Tibial nerve (tissue), 4 donors: ENCODE measurements at places on chromosomes 12 and 14. TPM values are rescaled to one million over a fixed set of nuclear protein-coding genes. Genes with fewer than 3 reads are reported as not detected.

GRCh38 chr12:39102474-39103209 lies 197.3 kb upstream of the CPNE8 start:
- DNase-seq: no peak

Gene CLEC2A
- not detected for total RNA-seq

Gene OLR1
- total RNA-seq: 1.8 TPM

GRCh38 chr14:106840258-106840657 lies 1313.9 kb downstream of the TMEM121 start:
- no peak for DNase-seq

GRCh38 chr12:52089491-52089890 lies 10.0 kb downstream of the SMIM41 start:
- DNase-seq: no peak

DNA sequence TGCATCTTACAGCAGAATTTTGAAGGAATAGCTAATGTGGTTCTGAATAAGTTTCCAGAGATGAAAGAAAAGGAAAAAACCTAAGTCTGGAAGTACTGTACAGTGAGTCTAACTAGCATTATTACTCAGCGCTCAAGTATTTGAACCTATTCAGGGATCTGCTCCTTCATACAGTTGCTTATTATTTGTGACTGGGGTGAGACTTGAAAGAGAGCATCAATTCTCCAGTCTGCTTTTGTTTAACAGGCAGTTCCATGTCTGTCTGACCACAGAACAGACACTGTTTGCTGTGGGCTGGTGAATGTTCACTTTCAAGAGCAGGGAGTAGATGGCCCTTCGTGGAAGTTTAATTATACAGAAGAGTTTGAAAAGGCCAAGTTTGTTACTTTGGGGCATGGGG lies 9.3 kb downstream of the ETV6 start:
- no peak for DNase-seq

Gene LYZ
- total RNA-seq: 53.7 TPM

Gene TAS2R19
- total RNA-seq: 10.8 TPM

DNA sequence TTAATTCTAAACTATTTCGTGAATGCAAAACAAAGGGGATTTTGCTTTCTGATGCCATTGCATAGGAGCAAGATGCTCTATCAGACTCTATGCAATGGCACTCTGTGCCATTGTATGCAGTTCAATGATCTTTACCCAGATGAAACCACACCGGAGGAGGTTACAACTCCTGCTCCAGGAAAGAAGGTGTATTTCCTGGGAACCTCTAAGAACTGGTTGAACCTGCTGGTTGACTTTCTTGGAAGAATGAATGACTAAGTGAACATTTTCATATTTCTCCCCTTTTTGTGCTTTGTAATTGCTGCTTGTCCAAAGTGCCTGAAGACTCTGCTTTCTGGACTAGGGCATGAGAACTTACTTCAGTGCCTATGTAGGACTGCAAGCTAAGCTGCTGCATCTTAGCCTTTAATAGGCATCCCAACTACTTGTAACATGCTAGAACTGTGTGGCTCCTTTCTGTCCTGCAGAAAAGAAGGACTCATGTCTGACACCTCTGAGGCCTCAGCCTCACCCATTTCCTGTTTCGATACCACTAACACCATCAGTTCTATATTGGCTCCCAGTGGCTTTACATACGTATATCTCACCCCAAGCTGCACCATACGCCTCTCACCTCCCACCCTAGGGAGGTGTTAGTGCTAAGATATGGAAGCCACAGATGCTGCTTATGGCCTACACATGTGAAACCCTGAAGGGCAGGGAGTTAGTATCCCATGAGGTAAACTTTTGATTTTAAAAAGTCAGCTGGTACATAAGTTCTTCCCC lies 193.5 kb upstream of the CNOT2 start:
- DNase-seq: no peak

DNA sequence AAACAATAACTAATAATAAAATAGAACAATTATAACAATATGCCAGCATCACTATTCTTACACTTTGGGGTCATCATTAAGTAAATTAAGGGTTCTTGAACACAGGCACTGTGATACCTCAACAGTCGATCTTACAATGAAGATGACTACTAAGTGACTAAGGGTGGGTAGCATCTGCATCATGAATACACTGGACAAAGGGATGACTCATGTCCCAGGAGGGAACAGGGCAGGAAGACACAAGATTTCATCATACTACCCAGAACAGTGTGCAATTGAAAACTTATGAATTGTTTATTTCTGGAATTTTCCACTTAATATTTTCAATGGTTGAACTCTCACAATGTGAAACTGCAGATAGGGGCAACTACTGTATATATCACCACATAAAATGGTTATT lies 19.7 kb downstream of the TSPAN19 start:
- DNase-seq: peak; percentile 74
